ENCODE measurements at places on chromosomes 1 and 21.

- DNase-seq, result no peak
Measured at GRCh38 chr21:38944903-38945302, 139.2 kb downstream of the ETS2 start.

DNA sequence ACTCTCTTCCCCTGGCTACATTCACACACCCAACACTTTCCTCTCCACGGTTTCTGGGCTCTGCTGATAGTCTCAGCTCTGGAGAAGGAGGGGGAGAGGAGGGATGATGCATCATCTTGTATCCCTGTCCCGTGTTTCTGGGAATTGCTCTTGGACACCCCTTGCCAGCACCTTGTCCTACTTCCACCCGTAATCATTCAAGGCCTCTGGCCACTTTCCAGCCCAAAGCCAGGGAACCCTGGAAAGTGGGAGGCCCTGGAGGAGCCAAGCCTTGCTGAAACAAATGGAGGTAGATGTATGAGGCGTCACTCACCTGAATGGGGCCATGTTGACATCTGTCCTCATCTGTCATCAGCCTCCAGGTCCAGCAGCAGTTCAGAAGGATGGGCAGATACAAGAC, 4.4 kb downstream of the PLEKHO1 start:
- no peak for DNase-seq

GRCh38 chr1:22163564-22163963, 20.7 kb upstream of the WNT4 start:
- DNase-seq, result no peak

GRCh38 chr1:170064821-170065220, 9.7 kb downstream of the KIFAP3 start:
- no peak for DNase-seq

GRCh38 chr1:233883671-233884070, 20.8 kb upstream of the SLC35F3 start:
- DNase-seq, result no peak

GRCh38 chr1:221039616-221040015, 160.4 kb downstream of the HLX start:
- DNase-seq, result no peak

GRCh38 chr1:25068829-25069228, 138.8 kb upstream of the RUNX3 start:
- DNase-seq, result no peak

DNA sequence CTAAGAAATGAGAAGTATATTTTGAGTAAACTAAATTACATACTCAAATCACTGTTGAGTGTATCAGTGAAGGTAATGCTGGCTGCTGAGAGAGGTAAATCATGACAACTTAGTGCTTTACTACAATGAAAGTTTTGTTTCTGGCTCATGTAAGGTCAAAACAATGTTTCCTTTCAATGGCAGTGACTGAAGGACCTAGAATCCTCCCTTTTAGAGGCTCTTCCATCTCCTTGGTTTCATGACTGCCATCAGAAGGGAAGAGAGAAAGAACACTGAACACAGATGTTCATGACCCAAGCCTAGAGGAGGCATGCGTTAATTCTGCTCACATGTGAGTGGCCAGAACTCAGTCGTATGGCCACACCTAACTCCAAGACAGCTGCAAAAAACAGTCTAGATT, 130.6 kb downstream of the AKT3 start:
- no peak for DNase-seq

DNA sequence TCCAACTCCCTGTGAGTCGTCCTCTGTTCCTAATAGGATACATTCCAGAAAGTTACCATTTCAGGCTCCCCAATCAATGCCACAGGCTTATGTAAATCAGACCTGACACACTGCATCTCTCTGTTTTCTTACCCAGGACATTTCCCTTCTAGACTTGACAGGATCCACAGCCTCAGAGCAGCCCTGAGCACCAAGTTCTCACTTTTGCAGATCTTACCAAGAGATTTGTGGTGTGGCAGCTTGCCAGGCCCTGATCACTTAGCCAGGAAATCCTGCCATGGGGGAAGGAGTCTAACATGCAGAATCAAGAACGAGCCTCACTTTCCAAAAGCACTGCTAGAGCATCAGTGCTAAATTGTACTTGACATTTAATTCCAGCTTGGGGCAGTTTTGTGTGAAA, 202.9 kb downstream of the TBX15 start:
- no peak for DNase-seq

DNA sequence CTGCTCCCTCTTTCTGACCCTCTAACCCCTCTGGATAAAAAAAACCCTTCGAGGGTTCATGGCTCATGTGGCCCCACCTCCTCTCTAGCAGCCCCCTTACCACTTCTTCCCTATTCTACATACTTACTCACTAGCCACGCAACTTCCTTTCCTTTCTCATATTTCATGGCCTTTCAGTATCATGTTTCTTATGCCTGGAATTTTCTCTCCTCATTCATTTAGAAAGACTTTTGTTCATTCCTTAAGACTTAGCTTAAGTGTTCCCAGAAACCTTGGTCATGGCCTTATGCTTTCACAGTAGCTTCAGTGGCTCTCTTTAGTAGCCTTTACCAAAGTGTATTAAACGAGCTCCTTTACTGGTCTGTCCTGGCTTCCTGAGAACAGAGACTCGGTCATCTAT, 6.1 kb downstream of the ACP6 start:
- no peak for DNase-seq

GRCh38 chr1:47764461-47765046, 232.6 kb downstream of the TRABD2B start:
- DNase-seq, result no peak

GRCh38 chr1:230058626-230059025, 8.4 kb upstream of the GALNT2 start:
- no peak for DNase-seq

DNA sequence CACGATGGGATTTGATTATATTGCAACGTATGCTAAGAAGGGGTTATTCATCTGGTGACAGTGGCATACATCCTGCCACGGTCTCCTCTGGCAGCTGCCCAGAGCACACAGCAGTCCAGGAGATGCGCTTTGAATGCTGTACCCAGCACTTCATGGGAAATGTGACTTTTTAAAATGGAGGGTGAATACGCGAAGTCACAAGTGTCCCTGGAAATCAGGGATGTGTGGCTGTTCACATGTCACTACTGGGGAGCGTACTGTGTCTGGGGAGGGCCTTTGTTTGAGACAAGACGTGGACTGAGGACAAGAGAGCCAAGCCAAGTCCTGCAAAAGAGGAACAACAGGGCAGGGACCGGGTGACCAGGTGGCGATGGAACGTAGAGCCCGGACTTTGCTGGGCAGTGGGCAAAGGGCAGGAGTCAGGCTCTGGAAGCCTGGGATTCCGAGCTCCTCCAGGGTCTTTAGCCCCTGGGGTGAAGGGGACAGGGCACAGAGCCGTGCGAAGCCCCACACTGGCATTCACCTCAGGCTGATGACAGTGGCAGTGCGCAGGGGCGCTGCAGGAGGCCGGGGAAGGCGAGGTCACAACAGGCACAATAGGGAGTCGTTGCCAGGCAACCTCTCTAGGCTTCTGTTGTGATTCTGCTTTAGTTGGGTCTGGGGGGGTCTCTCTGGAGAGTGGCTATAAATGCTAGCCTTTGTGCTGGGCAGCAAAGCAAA, 11.4 kb upstream of the ZBTB21 start:
- DNase-seq, result no peak

DNA sequence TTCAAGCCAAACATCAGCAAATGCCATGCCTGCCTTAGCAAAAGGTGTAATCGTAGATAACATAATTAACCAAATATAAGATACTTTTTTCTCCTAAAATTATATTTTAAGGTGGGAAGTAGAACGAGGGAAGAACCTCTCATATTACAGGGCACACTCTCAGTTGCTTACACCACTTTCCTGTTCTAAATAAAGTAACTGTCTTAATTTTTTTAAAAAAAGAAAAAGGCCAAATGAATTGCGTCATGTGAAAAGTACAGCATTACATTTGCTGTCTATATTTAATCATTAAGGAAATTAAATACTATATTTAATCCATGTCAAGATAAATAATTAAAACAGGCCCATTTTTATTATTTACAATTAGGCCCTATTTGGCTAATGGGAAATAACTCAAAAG, 23.7 kb downstream of the JAK1 start:
- no peak for DNase-seq

GRCh38 chr1:236027104-236027503, 37.8 kb downstream of the NID1 start:
- DNase-seq, result no peak

- no peak for DNase-seq
Measured at GRCh38 chr1:204149107-204149506, 2.7 kb downstream of the ETNK2 start.

DNA sequence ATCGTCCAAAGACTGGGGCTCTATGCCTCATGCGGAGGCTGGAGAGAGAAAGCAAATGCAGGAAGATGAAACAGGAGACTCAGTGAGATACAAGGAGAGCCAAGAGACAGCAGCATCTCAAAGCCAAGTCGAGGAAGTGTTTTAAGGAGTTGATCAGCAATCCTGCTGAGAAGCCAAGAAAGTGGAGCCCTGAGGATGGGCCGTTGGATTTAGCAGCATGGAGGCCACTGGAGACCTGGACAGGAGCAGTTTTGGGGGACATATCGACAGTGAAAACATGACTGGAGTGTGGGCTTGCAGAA, 107.4 kb upstream of the ZBTB40 start:
- no peak for DNase-seq

DNA sequence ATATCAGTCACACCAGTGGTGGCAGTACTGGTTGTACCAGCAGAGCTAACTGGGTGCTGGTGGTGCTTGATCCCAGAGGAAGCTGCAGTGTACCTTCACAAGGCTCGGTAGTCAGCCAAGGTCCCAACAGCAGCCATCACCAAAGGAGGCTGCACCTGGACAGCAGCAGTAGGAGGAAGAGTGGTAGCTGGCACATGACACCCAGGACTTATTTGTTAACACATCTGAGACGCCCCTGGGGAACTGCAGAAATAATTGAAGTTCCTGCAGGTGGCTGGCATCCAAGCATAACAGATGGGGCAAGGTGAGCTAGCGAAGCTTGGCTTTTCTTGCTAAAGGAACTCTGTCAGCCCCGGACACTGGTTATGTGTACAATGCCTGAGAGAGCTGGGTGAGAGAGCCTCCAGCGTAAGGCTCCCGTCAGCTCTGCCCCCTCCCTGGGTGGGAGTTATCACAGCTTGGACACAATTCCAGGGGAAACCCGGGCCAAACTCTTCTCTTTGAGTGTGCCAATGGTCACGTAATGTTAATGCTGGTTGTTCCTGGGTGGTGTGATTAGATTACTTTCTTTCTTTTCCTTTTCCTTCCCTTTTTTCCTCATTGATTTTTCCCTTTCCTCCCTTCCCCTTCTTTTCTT, 29.1 kb upstream of the PARP1 start:
- DNase-seq, result no peak

DNA sequence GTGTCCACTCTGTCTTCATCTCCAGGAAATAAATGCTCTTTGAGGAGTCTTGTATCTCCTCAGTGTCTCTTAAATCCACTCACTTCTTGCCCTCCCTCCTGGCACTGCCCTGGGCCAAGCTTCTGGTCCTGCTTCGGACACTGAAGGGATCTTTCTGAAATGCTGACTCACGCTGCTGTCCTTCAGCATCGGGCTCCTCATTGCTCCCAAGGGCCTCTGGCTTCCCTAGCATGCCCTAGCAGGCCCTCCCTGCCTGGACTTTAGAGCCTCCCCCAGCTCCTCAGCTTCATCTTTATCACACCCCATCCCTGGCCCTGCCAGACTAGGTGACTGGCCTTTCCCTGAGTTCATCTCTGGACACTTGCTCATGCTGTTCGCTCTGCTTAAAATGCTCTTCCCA, 96.6 kb downstream of the FOXD2 start:
- DNase-seq, result no peak

- DNase-seq, result no peak
Measured at GRCh38 chr1:6351480-6352137, 42.0 kb downstream of the ACOT7 start.

DNA sequence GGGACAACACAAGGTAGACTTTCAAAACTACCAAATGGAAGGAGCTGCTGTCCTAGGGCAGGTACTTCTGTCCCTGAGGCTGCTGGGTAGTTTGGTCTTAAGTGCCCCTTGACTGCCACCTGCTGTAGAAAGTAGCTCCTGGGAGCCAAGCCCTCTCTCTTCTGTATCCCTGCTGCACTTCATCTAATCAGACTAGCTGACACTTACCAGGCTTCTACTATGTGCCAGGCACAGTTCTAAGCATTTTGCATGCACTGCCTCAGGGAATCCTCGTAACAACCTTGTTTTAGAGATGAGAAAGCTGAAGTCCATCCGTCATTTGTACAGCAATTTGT, 15.9 kb upstream of the SRSF4 start:
- no peak for DNase-seq

GRCh38 chr1:1067860-1068516, 6.1 kb downstream of the RNF223 start:
- no peak for DNase-seq

- no peak for DNase-seq
Measured at GRCh38 chr1:205800427-205800826, 12.6 kb downstream of the SLC41A1 start.

GRCh38 chr1:73778471-73778870, 419.5 kb downstream of the LRRIQ3 start:
- DNase-seq, result no peak

- no peak for DNase-seq
Measured at GRCh38 chr1:67597336-67597735, 87.7 kb upstream of the GADD45A start.

DNA sequence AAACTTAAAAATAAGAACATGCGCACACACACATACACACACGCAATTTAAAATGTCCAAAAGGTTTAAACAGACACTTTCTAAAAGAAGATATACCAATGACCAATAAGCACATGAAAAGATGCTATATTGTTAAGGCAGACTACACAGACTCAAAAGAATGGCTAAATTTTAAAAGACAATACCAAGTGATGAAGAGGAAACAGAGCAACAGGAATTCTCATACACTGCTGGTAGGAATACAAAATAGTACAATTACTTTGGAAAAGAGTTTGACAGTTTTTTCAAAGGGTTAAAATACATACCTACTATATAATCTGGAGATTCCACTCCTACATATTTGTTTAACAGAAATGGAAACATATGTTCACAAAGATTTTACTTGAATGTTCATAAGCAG, 239.6 kb upstream of the SAMSN1 start:
- DNase-seq, result no peak

DNA sequence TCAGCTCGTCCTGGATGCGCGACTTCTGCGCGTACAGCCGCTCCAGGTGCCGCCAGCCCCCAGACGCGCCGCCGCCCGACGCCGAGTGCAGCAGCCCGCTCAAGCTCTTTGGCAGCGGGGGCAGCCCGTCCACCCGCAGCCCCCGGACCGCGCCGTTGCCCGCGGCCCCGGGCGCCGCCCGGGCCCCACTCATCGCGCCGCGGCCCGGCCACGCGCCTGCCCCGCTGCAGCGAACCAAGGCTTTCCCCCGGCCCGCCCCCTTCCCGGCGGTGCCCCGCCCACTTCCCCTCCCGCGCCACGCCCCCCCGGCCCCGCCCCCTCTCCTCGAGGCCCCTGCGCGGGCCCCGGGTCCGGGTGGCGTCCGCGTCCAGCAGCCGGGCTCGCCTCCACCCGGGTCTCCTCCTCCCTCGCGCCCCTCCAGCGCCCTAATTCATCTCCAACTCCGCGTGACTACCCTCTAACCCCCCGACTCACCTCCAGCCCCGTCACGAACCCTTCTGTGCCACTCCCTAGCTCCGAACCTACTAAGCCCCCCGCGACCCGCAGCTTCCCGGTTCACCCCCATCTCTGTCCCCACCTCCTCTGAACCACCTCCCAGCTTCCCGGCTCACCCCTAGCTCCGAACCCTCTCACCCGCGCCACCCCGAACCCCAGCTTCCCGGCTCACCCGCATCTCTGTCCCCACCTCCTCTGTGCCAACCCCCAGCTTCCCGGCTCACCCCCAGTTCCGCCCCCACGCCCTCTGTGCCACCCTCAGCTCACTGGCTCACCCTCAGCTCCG, at the start of gene FAM89A:
Gene FAM89A (minus strand): TSS at position 236 of the 781 bp plus-strand sequence. CDS start 43 bp downstream, at position 193.
- peak; percentile 79 for DNase-seq

All from type B pancreatic cell (in vitro differentiated cells).